Activated T-cell treated with anti-CD3 and anti-CD28 coated beads for 24 hours (primary cell): ENCODE measurements at places on chromosomes 5 and 9.

DNA sequence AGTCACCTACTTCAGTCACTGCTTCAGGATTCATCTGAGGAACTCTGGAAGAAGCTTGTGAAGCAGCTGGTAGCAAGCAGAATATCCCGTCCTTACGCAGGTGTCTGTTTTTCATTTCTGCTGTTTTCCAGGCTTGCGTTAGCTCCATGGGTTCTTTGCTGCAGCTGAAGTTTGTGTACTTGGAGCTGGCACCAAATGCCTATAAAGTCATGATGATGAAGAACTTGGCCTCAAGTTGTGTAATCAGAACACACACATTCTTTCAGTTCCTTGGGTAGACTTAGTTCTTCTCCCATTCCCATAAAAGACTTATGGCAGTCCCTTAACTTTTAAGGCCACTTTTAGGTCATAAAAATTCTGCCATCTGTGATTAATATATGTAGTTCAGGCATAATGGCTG, 116.7 kb downstream of the LRRC70 start:
- no peak for DNase-seq

DNA sequence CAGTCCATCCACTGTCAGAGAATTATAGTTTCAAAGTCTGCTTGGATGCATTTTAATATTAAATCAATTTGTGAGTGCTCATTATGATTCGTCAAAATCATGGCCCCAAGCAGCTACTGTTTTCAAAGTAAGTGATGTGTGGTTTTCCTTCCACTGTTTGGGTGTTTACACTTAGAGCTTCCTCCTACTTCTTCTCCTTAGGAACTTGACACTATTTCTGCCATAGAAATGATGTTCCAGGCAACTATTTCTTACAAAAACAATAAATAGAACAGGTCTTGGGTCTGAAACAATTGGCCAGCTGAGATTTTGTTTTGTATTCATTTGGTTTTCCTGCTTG, 132.8 kb upstream of the RAI14 start:
- DNase-seq: no peak

- DNase-seq: no peak
Measured at GRCh38 chr9:137757139-137757538, 120.4 kb upstream of the CACNA1B start.

- DNase-seq: no peak
Measured at GRCh38 chr9:112508377-112508776, 21.8 kb downstream of the KIAA1958 start.

DNA sequence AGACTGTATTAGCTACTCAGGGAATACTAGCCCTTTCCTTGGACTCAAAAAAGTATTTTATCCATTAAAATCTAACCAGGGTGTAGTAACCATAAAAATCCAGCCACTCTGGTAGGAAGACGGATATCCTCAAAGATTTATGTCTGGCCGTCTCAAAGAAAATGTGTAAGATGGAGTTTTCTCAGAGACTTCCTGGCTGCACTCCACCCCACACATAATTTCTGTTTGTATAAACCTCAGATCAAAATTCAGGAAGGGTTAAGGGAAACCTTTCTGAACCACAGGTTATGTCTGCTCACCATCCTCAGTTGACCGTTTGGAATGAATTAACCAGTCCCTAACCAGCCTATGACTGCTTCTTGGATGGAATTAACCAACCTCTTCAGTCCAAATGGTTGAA, 13.8 kb upstream of the SMIM23 start:
- no peak for DNase-seq

- no peak for DNase-seq
Measured at GRCh38 chr5:1731091-1731639, 68.5 kb downstream of the MRPL36 start.

- DNase-seq: no peak
Measured at GRCh38 chr9:83299571-83299970, 236.6 kb upstream of the RASEF start.

DNA sequence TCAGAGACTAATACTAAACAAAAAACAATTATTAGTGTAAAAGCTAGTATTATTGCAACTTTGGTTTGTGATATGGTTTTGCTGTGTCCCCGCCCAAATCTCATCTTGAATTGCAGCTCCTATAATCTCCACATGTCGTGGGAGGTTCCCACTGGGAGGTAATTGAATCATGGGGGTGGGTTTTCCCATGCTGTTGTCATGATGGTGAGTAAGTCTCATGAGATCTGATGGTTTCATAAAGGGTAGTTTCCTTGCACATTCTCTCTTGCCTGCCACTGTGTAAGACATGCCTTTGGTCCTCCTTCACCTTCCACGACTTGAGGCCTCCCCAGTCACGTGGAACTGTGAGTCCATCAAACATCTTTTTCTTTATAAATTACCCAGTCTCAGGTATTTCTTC, 325.9 kb upstream of the DAB2 start:
- DNase-seq: no peak

GRCh38 chr9:89842267-89842768, 237.5 kb downstream of the GADD45G start:
- no peak for DNase-seq

- no peak for DNase-seq
Measured at GRCh38 chr9:95834281-95834907, 41.1 kb upstream of the ERCC6L2 start.

DNA sequence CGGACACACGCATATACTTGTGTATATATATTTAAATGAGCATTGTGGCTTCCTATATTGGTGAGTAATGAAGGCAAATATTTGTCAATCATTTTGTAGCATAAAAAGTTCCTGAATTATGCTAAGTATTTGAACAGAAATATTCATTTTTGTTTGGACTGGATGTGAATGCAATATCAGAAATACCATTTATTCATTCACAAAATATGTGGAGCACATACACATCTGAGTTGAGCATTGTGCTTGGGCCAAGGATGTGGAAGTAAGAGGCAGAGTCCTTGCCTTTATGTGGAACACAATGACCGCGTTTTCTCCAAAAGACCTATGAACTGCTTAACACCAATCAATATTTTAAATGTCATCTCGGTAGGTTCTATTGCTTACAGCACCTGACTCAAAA, 1086.5 kb downstream of the NR2F1-AS1 start:
- DNase-seq: no peak

DNA sequence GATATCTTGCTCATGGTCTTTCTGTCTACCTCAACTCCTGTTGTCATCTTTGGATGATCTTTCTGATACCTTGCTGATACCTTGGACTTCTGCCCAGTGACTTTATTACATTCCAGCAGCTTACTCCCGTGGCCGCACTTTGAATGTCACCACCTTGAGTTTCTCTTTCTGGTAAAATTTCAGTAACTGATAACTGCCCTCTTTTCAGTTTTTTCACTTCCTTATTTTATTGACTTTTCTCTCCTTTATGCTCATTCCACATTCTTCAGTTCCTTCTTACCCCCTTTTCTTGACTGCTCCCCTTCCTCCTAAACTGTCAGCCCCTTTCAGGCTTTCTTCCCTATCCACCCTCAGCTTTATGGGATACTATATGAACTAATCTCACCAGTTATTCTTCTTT, 7.0 kb upstream of the FBXO4 start:
- no peak for DNase-seq

DNA sequence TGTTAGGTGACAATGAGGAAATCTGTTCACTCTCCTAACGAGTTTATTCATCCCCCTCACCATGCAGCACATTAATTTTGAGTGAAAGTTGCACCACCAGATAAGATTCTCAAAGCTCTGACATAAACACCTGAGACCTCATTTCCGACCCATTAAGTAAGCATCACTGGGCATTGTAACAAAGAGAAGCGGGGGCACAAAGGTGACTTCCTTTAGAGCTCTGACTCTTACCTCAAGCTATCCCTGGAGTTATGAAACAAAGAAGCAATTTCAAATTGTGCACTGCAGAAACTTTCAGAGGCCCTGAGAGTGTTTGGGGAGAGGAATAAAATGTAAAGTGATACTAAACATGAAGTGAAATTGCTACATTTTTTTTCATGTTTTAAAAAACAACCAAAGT, 29.5 kb downstream of the C5orf15 start:
- no peak for DNase-seq

GRCh38 chr5:16406630-16407029, 59.0 kb downstream of the ZNF622 start:
- DNase-seq: no peak

- no peak for DNase-seq
Measured at GRCh38 chr5:164354139-164354751, 848.8 kb downstream of the MAT2B start.

GRCh38 chr5:145887976-145888574, 15.3 kb upstream of the GRXCR2 start:
- DNase-seq: no peak

- DNase-seq: no peak
Measured at GRCh38 chr5:81409896-81410295, 16.0 kb upstream of the ACOT12 start.

DNA sequence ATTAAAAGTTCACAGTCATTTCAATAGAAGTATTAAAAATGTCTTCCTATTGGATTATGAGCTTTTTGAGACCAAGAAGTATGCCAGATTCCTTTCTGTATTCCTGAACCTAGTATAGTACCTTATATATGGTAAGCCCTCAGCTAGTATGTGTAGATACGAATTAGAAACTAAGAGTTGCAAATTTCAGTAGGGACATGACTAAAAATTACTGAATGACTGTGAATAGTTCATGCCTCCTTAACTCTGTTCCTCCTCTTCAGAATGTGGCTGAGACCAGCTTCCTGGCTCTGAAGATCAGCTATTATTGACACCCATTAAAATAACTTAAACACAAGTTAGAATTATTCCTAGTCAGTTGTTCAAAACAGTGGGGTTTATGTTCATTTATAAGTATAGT, 19.7 kb downstream of the KDM3B start:
- no peak for DNase-seq

DNA sequence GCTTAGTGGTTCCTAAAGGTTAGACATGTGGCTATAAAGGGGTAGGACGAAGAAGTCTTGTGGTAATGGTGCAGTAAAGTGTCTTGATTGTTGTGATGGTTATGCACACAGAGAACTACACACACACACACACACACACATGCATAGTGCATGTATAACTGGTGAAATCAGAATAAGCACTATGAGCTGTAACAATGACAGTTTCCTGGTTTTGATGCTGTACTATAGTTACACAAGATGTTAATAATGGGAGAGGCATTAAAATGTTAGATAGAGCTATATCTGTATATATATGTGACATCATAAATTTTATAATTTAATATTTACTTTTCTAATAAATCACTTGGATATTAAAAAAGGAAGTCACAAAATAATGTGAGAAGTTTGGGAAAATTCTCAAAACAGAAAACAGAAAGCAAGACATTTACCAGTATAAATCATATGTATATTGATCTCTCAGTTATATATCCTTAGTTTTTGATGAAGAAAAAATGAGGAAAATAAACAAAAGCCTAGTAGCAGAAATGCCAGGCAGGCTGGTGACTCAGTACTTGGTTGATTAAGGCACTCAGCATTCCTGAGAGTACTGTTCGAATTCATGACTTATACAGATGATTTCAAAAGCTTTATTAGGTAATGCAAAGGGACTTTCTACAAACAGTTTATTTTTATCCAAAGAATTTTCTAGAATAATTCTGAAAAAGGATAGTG, 350.5 kb upstream of the DAB2 start:
- no peak for DNase-seq

DNA sequence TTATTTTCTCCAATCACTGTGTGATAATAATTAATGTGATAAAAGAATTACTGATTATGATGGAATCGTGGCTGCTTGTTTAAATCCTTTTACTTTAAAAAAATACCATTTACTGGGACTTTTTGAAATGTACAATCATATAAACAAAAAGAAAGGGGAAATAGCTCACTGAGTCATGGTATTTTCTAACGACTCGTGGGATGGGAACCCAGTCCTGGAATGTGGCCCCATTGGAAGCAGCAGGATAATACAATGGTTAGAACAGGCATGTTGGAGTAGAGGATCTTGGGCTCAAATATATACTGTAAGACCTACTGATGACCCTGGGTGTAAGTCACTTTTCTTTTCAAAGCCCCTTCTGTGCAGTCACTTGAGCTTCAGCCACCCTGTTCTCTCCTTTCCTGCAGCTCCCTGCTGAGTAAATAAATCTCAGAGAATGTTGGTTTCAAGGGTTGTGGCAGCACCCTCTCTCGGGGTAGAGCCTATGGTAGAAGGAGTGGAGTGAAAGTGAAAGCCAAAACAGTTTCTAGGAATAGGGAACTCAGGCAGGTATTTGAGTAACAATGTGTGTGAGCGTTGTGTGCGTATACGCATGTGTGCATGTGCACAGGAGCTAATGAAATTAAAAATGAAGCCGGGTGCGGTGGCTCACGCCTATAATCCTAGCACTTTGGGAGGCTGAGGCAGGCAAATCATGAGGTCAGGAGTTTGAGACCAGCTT, 40.8 kb upstream of the LARP1 start:
- no peak for DNase-seq

DNA sequence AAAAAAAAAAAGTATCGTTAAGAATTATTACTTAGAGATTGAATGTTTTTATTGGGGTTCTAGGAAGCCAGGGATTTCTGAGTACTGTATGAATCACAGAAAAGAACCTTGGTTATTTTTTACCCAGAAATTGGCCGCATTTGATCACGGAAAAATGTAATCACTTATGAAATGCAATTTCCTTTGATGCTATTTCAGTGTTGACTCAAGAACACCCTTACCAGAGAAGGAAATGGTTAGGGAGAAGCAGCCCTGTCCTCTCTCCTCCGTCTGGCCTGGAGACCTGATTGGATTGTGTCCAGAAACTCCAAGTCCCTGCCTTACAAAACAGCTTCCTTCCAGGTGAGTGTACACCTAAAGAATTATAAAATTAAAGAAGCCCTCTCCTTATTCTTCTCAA, 116.7 kb downstream of the MED10 start:
- DNase-seq: no peak

- DNase-seq: no peak
Measured at GRCh38 chr9:78612091-78612490, 315.2 kb downstream of the PSAT1 start.

DNA sequence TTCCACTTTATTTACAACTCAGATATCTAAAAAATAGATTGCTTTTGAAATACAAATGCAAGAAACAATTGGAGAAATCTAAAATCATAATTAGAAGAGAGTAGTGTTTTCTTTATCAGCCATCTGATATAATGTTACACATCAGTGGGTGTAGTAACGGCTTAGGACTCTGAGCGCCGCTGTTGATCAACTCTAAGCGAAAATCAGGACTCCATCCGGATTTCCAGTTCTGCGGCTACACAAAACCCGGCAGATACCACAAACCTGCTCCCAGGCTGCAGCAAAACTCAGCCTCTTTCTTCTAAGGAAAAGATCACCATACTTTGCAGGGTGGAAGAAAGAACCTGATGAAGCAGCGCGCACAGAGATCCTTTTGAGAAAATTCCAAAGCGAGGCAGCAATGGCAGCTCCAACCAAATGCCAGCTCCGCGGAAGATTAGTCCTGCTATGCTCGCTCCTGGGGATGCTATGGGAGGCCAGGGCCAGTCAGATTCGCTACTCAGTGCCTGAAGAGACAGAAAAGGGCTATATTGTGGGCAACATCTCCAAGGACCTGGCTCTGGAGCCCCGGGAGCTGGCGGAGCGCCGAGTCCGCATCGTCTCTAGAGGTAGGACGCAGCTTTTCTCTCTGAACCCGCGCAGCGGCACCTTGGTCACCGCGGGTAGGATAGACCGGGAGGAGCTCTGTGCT, at the start of gene PCDHGA9:
Gene PCDHGA9, plus strand, starts transcription at position 226 of the 691 bp plus-strand sequence. Its CDS starts 175 bp downstream, at position 401.
- no peak for DNase-seq

GRCh38 chr5:93590493-93590892, 7.5 kb downstream of the NR2F1 start:
- no peak for DNase-seq
